ENCODE measurements at places on chromosomes 12 and 14.

- no peak for DNase-seq
Measured at GRCh38 chr12:93957870-93958269, 190.5 kb upstream of the PLXNC1 start.

DNA sequence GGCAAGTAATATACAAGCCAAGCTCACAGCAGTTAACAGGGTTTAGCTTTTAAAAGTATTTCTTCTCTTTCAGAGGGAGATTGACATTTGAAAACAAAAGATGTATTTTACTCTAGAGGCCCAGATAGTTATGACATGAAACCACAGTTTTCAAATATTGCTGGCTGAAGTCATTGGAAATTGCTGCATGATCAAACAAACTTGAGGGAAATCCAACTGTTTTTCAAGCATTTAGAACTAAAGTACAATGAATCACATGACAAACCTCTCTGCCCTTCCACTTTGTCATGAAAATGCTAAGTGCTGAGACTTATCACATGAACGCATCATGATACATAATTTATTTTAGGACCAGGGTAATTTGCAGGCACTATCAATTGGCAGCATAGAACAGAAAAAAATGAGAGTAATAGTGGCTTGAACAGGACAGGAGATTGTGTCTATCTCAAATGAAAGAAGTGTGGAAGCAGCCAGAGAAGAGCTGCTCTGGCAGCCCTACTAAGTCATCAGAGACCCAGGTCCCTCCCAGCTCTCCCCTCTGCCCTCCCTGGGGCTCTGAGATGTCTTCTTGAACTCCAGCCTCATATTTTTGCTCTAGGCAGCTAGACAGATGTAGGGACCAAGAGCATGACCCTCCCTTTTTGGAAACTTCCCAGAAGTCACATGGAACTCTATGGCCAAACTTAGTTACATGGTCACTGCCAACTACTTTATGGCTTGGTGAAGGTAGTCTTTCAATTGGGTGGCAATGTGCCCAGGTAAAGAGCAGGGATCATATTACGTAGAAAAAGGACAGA, 90.1 kb upstream of the PELI2 start:
- no peak for DNase-seq

DNA sequence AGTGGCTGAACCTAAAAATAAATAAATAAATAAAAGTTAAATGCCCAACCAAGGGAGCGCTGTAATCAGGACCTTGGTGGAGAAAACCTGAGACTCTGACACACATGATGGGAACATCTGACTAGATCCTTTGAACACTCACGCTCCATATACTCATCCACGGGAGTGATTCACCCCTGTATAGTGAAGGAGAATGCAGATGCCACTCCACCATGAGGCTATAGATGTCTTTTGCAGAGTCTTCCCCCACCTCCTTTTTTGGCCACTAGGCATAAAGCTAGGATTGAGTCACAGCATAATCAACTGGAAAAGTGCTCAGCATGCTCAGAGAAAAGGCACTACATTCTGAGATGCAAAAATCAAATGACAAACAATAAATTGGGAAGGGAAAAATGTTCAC, 19.0 kb downstream of the ADAM20 start:
- DNase-seq: no peak

GRCh38 chr12:12398026-12398859, 41.4 kb downstream of the BORCS5 start:
- DNase-seq: no peak

DNA sequence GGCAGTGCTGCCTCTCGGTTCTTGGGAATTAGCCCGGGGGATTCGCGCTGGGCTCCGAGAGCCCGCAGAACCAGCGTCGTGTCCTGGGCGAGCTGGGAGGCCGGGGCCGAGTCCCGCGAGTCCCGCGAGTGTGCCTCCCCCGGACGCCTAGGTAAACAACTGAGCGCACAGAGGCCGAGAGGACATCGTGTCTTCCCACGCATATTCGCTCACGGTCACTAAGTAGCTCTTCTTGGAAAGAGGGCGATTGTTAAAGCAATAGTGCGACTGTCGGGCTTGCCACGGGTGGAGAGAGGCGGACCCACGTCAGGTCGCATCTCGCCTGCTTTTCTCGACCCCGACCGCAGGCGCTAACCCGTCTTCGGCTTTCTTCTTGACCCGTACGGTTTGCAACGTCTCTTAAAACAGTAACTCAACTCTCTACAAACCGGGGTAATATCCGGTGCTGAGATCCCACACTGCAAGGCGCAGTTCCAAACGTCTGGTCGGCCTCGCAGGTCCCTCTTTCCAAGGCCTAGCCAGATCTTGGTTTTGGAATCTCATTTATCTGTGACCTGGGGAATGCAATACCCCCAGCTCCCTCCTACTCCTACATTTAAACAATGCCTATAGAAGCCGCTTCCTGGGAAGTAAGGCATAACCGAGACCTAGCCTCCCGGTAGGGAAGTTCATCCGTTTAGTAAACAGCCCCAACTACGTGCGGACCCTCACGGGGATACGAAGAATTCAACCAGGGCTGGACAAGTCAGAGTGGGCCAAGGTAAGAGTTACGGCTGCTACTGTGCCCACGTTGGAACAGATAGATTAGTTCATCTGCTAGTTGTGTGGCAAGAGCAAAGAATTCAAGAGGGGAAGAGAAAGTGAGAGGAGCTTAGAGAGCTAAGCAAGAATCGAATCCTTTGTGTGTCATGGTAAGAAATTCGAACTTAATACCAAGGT, 736 bp upstream of the PHLDA1 start:
- DNase-seq: peak; percentile 30

- no peak for DNase-seq
Measured at GRCh38 chr12:60100852-60101251, 505.0 kb downstream of the SLC16A7 start.

DNA sequence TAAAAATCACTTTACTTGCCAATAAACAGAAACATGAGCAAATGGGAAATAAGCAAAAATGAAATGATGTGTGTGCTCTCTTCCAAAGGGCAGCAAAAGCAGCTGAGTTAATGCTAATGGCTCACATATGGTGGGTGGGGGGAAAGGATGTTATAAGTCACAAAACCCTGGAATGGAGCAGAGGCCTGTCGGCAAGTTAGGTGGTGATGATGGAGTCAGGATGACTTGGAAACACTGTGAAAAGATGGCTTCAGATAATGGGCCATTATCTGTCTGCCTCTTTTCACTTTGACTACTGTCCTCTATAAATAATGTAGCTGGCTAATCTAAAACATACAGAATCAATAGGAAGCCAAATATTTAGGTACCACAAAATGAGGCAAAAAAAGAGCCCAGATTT, 228.7 kb downstream of the APAF1 start:
- DNase-seq: no peak

Data from stimulated activated CD4-positive, alpha-beta T cell treated with anti-CD3 and anti-CD28 coated beads, TNF-alpha, amount 100 ng/mL, for 1 hour (primary cell).